ENCODE measurements at places on chromosomes 6 and 20.

DNA sequence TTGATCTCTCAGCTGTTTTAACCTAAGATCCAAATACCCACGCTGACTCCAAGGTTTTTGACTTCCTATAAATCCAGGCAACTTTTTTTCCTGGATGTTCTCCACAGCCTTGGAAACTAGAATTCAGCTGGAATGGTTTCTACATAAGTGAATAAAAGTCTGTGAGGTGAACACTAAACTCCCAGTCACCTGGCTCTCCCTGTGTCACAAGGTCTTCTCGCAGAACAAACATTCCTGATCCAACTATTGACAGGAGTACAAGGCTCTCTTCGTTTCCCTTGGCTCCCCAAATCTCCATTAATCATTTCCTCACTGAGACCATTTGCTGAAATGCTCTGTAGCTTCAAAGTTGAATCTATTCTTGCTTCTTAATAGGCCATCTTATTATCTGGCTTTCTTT is 265.7 kb downstream of the ADGRG6 start:
- no peak for DNase-seq

- no peak for DNase-seq
These were observed 129.4 kb upstream of the RIN2 start for GRCh38 chr20:19628570-19629134.

DNA sequence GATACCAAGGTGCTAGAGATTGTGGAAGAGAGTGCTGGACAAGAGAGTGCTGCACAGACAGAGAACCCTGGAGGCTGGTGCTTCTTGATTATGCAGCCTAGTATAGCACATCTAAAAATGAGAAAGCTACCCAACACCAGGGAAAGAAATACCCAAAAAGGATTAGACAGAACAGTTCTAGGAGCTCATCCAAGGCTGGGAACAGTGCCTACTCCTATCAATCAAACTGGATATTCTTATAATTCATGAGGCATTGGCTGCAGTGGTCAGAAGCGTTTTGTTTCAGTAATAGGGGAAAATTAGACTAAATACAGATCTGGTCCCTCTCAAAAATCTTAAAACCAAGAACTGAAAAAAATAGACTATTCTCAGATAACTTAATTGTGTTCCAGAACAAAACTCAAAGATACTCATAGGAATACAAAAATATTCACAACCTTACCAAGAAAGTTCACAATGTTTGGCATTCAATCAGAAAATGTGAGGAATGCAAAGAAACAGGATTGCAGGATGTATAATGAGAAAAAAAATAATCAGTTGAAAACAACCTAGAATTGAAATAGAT is 222.9 kb downstream of the EPHA7 start:
- no peak for DNase-seq

DNA sequence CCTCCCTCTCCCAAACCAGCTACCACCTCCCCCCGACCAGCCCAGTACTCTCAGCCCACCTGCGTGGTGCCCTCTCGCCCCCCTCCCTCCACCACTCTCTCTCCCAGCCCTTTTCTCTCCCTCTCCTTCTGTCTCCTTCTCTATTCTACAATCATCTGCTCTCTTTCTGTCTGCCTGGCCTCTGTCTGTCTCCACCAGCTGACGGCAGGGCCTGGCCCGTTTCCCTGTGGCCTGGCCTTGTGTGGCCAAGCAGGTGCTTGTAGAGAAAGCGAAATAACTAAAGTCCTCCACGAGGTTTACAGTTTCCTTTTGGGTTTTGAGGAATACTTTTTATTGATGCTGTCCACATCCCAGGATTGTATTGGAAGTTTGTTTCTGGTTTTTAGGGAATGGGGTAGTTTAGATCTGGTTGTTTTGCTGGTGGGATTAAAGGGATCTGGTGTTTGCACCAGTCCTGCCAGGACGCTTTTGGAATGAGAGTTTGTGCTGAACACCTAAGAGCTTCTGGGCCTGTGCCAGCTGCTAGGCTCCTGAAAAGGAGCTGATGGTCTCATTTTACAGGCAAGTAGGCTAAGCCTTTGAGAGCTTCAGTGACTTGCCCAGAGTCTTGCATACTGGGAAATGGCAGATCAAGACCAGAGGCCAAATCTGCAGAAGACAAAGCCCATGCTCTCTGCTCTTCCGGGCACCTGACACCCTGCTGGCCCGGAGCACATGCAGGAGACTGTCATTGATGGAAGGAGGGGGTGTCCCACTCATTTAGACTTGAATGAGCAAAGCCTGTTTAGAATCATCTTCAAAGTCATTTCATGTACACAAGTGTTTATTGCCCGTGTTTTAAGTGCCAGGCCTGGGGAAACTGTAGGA is 161.7 kb downstream of the SYCP2 start:
- no peak for DNase-seq

DNA sequence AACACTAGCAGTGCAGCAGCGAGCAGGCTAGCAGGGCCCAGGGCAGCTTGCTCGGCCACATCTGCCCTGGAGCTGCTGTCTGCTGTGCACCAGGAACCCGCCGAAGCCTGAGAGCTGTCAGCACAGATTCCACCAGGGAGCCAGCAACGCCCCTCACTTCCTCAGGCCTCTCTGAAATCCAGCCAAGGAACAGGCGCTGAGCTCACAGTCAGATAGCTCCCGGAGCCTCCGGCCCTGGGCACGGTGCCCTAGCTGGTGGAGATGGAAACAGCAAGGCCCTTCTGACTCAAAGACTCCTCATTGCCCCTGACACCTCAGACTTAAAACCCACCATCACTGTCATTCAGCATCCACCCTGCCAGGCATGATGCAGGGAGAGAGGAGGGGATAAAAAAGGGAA is 839.4 kb downstream of the MAFB start:
- no peak for DNase-seq

DNA sequence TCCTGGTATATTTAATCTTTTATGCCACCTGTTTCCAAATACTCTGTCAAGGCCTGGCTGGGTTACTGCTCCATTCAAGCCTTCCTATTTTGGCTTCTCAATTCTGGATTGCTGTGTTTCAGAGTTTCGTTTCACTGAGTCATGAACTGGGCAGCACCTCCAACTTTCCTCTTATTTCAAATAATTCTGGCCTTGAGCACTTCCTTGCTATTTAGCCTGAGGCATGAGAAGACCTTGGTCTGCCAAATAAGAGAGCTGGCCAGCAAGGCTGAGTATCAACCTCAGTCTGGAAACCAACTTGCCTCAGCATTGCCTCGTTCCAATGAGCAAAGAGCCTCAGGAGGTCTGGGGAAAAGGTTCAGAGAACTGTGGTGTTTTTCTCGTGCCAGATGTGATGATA is 66.6 kb downstream of the TNFAIP3 start:
- DNase-seq, result no peak

- DNase-seq, result no peak
These were observed 287.6 kb downstream of the ESR1 start for GRCh38 chr6:152094992-152095592.

DNA sequence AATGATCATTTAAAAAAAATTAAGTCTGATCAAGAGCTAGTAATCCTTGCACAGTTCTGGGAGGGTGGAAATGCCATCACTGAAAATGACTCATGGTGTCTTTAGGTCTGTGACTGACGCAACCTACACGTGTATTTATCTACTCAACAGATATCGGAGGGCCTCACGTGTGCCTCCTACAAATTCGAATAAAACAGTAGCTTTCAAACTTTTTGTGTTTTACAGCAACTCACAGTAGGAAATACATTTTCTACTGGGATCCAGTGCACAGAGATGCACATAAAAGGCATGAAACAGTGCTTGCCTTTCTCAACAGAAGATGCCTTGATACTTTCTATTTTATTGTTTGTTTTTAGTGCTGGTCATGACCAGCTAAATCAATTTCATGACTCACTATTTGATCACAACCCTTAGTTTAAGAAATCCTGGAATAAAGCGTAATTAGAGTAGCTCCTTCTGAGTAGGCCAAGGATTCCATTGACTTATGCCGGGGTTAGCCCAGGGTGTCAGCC is 210.0 kb upstream of the SNX9 start:
- no peak for DNase-seq

GRCh38 chr6:40383348-40384115 is 203.6 kb downstream of the LRFN2 start:
- DNase-seq, result no peak

GRCh38 chr20:49701916-49702315 is 11.8 kb downstream of the B4GALT5 start:
- no peak for DNase-seq

- DNase-seq, result no peak
These were observed 46.4 kb upstream of the PMEPA1 start for GRCh38 chr20:57756213-57756612.

DNA sequence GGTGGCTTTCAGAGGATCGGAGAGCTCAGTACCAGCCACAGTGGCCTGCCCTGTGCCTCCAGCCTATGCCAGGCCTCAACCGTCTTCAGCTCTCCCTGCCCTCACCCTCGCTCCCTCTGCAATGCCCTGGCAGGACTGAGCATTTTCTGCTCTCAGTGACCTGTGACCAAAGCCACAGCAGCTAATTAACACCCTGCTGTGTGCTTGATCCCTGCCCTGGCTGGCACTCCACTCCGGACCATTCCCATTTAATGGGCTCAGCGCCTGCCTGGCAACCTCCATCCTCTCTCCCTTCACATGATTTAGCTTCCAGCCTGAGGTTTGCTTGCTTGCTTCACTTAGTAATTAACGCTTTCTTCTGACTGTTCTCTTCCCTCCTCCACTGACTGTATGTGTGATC is 287.5 kb downstream of the LRFN2 start:
- no peak for DNase-seq

- no peak for DNase-seq
These were observed 108.0 kb downstream of the FIG4 start for GRCh38 chr6:109799129-109799528.

- DNase-seq, result no peak
These were observed 10.9 kb upstream of the C6orf58 start for GRCh38 chr6:127566119-127566518.

- DNase-seq, result no peak
These were observed 338.3 kb upstream of the KCNQ5 start for GRCh38 chr6:72283571-72283970.

DNA sequence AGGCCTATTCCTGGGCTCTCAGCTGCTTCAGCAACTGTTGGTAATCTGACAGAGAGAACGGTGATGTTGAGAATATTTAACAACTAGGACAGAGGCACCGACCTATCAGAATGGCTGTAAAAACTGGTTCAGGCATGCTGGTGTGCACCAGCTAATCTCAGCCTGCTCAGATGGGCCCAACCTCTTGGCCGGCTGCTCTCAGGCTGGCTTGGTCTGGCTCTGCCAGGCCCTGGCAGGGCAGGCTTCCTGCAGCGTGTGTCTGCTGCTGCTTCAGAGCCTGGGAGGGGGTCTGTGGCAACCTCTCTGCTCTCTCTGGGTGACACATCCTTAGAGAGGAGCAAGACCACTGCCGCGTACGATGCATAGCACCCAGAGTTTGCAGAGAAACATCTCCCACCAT is 4.8 kb downstream of the SLC2A12 start:
- no peak for DNase-seq

DNA sequence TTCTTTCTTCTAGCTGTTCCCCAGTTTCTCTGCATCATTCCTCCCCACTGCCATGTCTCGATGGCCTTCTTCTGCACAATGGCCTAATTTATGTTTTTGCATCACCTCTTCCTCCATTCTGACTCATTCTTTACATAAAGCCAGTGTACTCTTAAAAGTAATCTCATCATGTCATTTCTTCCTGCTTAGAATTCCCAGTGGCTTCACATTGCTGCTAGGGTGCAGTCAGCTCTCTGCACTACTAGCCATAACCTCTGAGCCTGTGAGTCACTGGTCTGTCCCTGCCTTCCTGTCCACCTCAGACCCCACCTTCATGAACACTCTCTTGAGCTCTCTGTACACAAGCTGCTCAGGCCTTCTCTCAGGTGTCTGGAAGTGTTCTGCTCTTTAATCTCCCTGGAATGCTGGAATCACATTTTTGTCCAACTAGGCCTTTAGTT is 24.1 kb upstream of the TRIM27 start:
- no peak for DNase-seq

GRCh38 chr6:148273962-148274752 is 68.5 kb upstream of the SASH1 start:
- DNase-seq, result no peak

DNA sequence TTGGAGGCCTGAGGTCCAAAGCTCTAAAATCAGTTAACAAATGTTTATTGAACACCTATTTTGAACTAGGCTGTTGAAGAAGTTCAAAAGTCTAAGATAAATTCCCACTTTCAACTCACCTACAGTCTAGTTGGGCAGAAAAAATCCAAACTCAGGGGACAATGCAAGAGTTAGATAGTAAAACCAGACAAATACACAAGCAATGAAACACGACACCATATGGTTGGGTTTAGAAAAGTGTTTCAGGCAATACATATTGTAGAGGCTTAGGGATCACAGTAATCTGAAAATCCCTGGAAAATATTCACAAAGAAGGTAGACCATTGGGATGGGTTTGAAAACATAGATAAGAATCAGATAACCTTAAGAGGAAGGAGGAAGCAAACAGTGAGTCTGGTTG is 1.3 kb upstream of the CARMIL1 start:
- no peak for DNase-seq

DNA sequence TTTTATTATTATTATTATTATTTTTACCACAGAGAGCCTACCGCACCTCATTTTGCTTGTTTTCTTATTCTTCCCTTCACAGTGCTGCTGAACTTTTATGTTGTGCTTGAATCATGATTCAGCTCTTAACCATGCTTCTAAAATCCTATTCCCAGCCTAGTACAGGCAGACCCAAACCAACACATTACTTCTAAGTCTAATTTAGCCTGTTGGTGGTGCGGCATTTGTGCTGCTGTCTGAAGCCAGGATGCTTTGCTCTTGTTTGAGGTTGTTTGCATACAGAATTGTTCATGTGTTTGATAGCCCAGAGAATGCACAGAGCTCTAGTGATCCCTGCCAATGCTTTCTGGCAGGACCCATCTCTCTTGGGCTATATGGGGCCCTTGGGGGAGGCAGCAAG is 213.5 kb upstream of the KCNG1 start:
- DNase-seq, result no peak

DNA sequence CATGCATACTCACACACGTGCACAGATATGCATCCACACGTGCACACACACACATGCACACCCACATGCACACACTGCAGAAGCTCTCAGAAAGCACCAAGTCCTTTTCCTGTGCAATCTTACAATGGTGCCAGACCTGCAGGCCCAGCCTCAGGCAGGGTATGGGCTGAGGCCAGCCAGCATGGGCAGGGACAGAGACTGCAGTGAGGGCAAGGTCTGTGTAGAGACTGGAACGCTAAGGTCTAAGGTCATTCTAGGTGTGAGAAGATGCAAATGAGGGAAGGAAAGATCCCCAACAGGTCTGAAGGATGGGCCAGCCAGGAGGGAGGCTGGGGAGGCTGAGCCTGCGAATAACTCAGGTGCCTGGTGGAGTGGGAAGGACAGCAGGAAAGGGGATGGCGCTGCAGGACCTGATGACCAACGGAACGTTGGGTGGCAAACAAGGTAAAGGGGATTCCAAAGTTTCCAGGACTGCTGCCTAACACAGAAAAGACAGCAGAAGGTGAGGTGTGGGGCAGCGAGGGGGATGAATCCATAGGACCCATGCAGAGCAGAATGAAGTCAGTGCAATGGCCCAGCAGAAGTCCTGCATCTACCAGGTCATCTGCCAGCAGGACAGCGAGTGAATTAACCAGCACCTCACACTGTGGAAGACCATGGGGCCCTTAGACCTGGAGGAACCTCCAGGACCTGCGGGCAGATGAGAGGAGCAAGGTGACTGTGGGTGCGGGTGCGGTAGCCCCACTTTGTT is 67.0 kb downstream of the ABHD12 start:
- DNase-seq, result no peak

- no peak for DNase-seq
These were observed 199.7 kb downstream of the FOXC1 start for GRCh38 chr6:1809291-1809988.

GRCh38 chr6:37105148-37106050 is 64.6 kb upstream of the PIM1 start:
- no peak for DNase-seq

- no peak for DNase-seq
These were observed 532 bp upstream of the NKAIN4 start for GRCh38 chr20:63254606-63255384.

All from esophagus squamous epithelium (tissue), 5 donors.